WTC11 (cell line): ENCODE measurements at places on chromosomes 2 and 18.

- no peak for DNase-seq
Measured at GRCh38 chr2:172246649-172247048, 143.9 kb upstream of the DLX2 start.

GRCh38 chr2:210262036-210262435 is 36.8 kb upstream of the ACADL start:
- DNase-seq, result no peak

GRCh38 chr18:34543945-34544344 is 166.2 kb upstream of the DTNA start:
- DNase-seq, result no peak

GRCh38 chr2:85659324-85659981 is 8.5 kb downstream of the SFTPB start:
- no peak for DNase-seq

DNA sequence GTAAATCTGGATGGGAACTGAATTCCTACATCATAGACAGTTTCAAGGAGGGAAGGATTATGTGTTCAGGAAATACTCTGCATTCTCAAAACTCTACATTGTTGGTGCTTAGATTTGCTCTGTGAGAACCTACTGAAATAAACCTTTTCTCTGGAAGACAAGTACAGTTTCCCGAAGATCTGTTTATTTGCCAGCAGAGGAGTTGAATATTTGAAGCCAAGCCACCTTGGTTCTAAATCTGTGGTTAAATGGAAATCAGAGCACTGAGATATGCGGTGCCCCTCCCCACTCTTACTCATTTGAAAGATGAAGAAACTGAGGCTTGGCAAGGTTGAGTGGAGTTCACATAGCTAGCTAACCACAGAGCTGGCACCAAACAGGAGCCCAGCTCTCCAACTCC is 146.3 kb upstream of the CTAGE1 start:
- DNase-seq, result no peak

- DNase-seq, result no peak
Measured at GRCh38 chr2:155599834-155600233, 732.7 kb downstream of the NR4A2 start.

GRCh38 chr2:65465124-65465523 is 32.7 kb upstream of the SPRED2 start:
- DNase-seq, result no peak

GRCh38 chr2:23600346-23600745 is 215.4 kb downstream of the KLHL29 start:
- DNase-seq, result no peak

DNA sequence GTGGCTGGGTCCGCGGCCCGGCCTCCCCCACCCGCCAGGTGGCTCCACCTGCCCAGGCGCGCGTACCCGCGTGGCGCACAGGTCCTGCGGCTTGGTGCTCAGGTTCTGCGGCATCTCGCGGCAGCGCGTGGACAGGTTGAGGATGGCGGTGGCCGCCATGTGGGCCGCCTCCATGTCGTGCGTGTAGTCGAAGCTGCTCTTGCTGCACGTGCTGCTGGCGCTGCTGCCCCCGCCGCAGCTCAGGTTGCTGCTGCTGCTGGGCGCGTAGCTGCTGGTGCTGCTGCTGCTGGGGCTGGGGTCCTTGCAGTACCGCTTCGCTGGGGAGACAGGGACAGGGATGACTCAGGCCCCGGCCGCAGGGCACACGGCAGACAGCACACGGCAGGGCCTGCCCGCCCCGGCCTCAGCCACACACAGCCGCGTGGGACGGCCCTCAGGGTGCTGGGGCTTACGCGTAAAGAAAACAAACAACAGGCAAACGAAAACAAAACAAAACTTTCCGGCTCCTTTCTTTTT is 147.7 kb upstream of the PXDN start:
- no peak for DNase-seq

DNA sequence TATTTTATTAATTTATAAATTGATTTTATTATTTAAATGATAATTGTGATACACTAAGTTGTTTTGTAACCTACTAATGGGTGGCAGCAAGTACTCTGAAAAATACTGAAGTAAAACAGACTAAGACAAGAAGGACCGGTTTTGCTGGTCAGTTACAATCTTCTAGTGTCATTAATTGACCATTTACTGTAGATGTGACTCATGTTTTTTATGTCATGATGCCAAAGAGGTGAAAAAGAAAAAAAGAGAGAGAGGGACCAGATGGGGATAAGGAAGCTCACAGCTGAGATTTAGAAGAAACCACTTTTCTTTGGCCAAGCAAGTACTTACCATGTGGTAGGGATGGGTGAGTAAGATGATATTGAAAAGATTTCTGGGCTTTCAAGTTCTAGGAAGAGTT is 955.8 kb upstream of the LRRTM1 start:
- DNase-seq, result no peak

DNA sequence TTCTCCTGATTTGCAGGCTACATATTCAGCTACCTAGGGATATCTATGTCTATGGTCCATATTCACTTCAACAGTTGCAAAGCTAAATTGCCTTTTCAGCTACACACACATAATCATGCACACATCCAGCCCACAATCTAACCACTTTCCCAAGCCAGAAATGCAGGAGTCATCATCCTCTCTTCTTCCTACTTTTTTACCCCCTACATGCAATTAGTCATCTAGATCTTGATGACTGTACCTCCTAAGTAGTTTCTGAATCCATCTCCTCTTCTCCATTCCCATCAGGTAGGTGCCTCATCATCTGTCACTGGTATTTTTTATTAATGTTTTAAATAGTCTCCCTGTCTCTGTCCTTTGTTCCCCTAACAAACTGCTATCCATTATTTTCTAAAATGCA is 23.7 kb upstream of the SPRED2 start:
- no peak for DNase-seq

DNA sequence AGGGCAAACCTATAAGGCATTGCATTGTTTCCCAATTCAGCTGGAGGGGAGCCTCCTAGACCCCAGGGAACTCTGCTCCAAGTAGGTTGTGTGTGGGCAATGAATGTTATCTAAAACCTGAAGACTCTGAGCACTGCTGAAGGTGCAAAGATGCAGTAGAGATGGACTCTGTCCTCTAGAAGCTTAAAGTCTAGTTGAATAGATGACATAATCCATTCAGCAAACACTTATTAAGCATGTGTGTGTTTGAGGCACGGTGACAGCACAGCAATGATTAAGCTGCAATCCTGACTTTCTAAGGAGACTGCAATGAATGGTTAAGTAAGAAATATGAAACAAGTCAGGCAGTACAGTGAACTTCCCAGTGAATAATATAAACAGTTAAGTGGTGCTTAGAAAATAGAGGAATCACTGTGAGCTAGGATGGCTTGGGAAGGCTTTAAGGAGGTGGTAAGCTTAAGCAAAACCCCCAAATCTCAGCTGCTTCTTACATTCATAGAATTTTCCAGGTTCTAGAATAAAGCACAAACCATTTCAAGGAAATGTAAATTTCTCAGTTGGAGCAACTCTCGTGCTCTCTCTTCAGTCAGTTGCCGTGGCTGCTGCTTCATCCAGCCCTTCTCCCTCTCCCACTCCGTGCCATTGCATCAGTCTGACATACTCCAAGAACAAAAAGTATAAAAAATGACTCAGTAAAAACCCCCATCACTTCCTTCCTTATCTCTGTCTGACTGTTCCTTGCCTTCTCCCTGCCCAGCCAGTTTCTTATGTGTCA is 19.1 kb downstream of the MXD1 start:
- no peak for DNase-seq

DNA sequence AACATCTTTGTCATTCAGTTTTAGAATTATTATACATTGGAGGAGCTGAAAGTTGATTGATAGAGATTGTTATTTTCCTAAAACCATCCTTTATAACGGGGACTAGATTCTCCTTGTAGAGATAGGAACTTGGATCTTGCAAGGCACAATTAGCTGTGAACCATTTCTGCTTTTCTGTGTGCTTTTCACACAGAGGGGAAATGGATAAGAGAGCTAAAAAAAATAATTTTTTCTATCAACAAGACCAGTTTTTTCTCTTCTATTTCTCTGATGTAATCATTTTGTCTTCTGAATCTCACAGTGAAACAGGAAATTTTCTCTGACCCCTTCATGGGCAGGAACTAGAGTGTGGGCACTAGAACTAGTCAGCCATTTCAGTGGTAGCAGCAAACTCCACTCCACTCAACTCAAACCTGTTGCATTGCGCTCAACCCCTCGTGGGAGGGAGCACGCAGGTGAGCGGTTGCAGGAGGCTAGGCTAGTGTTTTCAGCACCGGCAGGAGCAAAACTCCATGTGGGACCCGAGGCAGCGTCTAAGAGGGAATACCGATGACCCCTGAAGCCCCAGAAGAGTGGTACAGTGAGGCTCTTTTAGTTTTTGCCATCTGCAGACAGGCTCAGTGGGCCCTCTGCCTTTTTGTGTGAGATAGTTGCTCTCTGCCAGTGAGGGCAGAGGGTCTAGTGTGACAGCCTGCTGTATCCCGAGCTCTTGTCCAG is 24.0 kb upstream of the SLC39A10 start:
- DNase-seq, result no peak

DNA sequence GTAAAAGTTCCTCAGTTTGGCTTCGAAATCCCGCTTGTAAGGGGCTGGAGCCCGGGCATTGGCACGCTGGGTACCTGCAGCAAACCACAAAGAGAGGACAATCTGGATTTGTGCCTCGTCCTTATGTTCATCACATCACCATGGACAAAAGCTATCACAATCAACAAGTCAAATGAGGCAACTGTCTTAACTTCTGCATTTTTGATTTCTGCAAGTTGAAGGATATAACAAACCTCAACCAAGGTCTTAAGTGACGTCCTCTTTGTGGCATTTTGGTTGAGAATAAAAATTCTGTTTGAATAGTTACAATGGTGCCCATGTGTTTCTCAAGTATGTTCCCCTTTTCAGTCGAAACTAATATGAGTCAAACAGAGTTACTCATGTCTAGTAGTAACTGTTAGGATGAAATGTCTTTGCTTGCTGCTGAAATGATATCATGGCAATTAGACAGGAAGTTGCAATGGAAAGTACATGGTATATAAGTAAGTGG is 70.8 kb upstream of the STK17B start:
- DNase-seq, result no peak

DNA sequence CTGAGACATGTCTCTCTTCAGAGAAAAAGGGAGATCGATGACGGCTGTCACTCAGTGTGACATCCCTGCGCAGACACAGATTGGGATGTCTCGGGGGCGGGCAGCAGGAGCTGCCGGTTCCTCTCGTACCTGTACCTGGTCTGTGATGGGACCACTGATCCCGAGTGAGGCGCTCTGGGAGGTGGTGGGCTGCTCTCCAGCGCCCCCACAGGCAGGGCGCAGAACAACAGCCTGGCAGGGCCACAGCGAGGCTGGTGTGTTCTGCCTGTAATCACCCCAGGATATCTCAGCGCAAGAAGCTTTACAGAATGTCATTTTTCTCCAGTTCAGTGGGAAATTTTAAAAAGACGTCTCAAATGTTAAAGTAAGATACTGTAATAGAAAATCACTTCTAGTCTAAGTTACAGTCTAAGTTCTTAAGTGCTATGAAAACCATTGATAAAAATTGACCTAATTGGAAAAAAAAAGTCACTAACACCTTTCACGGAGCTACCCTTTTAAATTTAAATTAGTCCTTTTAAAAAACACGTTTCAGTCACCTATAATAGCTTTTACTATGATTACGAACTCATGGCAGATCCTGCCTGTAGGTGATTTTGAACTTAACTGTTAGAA is 189.8 kb downstream of the SNTG2 start:
- DNase-seq, result peak; percentile 84

DNA sequence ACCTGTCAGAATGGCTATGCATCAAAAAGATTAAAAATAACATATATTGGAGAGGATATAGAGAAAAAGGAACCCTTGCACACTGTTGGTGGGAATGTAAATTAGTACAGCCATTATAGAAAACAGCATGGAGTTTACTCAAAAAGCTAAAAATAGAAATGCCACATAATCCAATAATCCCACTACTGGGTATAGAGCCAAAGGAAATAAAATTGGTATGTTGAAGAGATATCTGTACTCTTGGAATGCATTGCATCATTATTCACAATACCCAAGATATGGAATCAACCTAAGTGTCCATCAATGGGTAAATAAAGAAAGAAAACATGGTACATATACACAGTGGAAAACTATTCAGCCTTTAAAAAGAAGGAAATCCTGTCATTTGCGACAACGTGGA is 77.2 kb downstream of the C1D start:
- DNase-seq, result no peak

DNA sequence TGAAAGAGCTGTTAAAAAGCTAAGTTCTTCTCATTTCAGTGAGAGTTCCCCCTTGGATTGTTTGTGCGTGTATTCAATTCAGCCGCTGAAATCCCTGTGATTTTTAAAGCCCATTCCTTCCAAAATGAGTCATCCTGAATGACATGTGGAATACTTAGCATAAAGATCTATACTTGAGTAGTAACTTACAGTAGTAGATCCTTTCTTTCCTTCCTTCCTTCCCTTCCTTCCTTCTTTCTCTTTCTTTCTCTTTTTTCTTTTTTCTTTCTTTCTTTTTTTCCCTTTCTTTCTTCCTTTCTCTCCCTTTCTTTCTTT is 18.2 kb upstream of the SOX11 start:
- DNase-seq, result no peak

DNA sequence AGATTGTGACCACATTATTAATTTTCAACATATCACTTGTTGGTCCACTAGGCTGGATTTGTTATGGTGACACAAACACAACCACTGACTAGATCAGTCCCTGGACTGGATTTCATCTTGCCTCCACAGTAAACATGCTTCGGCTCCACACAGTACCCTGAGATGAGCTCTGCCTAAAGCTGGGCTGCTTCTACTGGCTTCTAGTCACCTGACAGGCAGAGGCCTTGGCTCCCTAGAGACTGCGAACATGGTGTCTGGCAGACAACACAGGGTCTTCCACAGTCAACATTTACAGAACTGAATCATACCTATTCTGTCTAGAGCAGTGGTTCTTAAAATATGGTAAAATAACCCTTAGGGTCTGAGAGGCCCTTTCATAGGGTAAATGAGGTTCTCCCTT is 69.2 kb downstream of the RIT2 start:
- no peak for DNase-seq

DNA sequence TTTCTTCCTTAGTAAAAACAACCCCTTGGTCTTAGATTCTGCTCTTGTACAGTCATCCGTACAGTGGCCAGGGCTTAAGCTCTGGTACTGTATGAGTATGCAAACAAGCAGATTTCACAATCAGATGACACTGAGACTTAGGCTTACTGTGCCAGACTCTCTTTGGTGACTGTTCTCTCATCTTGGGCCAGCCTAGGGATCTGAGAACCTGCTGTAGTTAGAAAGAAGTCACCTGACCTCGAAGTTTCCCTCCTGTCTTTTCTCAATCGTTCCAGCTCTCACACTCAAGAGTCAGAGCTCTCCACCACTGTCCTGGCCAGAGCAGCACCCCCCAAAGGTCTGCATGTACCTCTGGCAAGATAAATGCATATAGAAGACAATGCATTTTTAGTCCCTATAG is 63.2 kb downstream of the ZEB2 start:
- no peak for DNase-seq

DNA sequence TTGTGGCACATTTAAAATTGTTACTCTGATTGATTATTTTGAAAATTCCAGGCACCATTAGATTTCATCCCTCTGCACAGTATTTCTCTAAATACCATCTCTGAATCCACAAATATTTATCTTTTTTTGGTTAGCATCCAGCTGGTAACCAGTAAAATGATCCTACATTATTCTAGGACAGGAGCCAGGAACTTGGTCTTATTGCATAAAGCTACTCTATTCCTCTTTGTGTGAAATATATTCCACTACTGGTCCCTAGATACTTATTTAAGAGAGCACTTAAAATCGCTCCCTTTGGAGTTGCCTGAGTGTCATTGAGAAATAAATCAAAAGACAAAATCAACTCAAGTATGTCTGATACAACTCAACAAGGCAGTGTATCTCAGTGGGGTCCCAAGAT is 7.4 kb upstream of the MBOAT2 start:
- DNase-seq, result no peak
